ENCODE measurements at places on chromosomes 1 and 21.
A peak's percentile ranks its signal among the peaks of the same experiment; 100 is the strongest.

DNA sequence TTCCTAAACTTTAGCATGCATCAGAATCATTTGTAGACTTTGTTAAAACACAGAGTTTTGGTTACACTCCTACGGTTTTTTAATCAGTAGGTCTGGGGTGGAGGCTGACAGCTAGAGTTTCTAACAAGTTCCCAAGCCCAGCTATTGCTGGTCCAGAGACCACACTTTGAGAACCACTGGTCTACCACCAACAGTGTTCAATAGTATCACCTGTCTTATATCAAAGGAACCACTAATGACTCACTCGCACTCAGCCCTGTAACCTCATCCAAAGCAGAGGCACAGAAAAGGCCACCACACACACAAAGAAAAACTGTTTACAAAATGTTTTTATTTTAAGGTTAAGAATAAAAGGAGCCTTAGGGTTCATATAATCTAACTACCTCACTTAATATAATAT, 68.7 kb downstream of the HIVEP3 start:
- no peak for DNase-seq

- DNase-seq: no peak
These were observed 33.6 kb upstream of the DENND1B start for GRCh38 chr1:197808880-197809279.

GRCh38 chr1:159239551-159240220, 35.0 kb downstream of the ACKR1 start:
- DNase-seq: no peak

DNA sequence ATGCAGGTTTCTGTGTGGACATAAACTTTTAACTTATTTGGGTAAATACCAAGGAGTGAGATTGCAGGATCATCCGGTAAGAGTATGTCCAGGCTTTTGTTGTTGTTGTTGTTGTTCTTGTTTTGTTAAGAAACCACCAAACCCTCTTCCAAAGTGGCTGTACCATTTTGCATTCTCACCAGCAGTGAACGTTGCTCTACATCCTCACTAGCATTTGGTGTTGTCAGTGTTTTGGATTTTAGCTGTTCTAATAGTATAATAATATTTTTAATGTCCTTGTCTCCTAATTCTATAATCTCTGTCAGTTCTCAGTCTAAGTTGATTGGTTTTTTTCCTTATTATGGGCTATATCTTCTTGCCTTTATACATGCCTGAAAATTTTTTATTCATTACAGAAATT, 37.8 kb downstream of the TENT5C start:
- no peak for DNase-seq

- no peak for DNase-seq
These were observed 6.8 kb downstream of the ETV3L start for GRCh38 chr1:157092831-157093230.

DNA sequence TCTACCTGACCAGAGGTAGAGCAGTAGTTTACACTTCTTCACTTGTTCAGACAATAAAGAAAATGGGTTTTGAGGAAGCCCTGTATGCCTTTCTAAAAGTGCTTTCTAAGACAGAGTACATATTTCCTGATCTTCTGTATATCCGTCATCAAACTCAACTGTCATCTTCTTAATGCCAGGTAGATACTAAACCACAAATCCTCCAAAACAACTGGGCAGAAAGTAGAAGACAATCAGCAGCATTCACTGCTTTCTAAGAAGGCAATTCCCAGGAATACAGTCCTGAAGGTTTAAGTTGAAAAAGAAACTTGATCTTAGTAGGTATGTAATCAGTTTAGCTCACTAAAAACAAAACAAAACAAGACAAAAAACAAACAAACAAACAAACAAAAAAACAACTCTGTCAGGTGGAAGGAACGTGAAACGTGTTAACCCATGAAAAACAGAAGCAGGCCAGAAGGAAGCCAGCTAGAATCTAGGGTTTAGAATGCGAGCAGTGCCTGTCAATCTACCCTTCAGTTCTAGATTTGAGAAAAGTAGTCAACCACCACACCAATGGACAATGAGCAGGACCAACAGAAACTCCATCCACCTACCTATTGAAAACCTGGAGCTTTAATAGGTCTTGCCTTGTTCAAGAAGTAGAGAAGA, 59.2 kb downstream of the LEPR start:
- no peak for DNase-seq

- peak; percentile 30 for DNase-seq
These were observed 586 bp upstream of the AGPAT3 start for GRCh38 chr21:43864313-43864961.

GRCh38 chr1:61293197-61293596, 210.8 kb downstream of the NFIA start:
- no peak for DNase-seq

DNA sequence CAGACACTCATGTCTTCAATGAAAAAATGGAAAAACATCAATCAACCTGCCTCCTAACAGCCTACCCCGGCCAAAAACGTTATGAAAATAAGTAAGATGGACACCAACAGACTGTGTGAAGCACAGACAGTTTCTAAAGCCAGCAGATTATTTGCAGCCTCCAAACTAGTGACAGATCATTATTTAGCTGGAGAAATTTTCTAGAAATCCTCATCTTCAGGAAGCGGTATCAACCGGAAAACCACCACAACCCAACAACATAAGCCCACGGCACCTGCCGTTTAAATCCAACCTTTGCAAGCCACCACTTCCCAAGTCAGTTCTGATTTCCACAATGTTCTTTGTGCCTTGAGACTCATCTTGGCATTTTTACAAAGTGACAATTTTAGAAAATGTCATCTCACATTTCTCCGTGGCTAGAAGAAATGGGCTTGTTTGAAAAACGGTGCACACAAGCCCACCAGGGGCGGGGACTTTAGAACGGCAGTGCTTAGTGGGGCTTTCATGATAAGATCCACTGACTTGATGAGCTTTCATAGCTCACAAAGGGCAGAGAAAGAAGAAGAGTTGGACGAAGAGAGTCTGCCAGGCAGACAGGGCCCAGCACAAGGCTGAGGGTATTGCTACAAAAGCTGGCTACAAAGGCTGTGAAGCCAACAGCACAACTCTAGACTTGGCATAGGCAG, 34.5 kb downstream of the LRRC38 start:
- no peak for DNase-seq

DNA sequence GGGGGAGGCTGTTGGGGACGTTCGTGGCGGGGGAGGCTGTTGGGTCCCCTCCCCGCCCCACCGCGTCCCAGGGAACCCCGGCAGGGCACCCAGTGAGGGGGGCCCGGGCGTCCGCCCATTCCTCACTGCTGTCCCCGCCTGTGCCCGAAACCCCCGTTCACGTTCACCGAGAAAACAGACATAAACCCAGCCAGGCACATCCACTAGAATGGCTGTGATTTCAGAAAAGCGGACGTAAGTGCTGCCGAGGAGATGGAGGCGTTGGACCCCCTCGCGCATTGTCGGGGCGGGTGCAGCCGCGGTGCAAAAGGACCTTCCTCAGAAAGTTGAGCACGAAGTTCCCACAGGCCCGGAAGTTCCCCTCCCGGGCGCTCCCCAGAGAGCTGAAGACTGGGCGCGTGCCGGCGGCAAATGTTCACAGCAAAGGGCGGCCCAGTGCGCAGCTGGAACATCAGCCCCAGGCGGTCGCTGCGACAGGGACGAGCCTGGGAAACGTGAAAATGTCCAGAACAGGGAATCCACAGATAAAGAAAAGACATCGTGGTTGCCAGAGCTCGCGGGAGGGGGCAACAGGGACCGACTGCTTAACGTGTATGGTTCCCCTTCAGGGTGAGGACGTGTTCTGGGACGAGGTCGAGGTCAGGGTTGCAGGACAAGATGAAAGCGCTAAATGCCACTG, 18.5 kb upstream of the SAMD11 start:
- DNase-seq: no peak

GRCh38 chr1:14611792-14612191, 13.3 kb downstream of the KAZN start:
- DNase-seq: no peak

- DNase-seq: no peak
These were observed 67.5 kb downstream of the IVNS1ABP start for GRCh38 chr1:185249563-185249962.

GRCh38 chr1:94522304-94522703, 19.3 kb downstream of the F3 start:
- no peak for DNase-seq

GRCh38 chr1:20732071-20732587, 374 bp downstream of the SH2D5 start:
- DNase-seq: peak; percentile 28

DNA sequence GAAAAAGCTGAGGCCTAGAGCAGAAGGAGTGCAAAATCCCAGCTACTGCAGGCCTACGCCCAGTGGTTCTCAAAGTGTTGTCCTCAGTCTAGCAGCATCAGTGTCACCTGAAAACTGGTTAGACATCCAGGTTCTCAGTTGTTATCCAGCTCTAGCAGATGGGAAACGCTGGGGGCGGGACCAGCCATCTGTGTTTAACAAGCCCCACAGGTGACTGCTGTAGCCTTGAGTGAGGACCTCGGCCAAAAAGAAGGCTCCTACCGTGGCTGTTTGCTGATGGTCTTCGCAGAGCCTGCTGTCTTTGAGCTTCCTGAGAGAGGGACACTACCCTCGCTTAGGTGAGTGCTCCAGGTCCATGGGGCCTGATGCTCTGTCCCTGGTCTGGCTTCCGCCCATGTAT, 69.7 kb downstream of the LRRN2 start:
- no peak for DNase-seq

- no peak for DNase-seq
These were observed 49.5 kb upstream of the MRPS6 start for GRCh38 chr21:34023691-34024373.

- no peak for DNase-seq
These were observed 137.3 kb downstream of the PGBD5 start for GRCh38 chr1:230288641-230289349.

- no peak for DNase-seq
These were observed 16.6 kb upstream of the EDEM3 start for GRCh38 chr1:184771190-184771691.

DNA sequence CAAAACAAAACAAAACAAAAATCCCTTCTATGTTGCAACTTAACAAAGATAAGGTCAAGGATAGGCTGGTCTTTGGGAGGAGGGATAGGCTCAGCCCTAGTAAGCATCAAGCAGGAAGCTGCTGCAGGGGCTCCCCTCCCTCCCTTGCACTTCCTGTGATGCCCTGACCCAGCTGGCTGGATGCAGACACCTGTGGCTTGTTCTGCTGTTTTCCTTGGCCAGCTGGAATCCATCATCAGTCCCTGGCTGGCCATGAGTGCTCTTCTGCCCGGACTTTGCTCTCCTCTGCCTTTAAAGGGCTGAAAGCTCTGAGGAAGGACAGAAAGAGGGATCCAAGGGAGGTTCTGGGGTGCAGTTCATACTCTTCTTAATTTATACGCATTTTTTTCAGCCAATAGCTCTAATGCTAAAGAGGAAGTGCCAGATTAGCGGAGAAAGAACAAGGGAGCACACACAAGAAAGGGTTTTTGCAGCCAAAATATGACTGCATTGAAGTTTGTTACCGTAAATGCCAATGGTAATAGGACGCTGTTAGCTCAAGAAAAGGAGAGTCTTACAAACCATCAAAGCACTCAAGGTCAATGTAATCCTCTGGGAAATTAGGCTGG, 19.9 kb upstream of the UBE2U start:
- DNase-seq: no peak

DNA sequence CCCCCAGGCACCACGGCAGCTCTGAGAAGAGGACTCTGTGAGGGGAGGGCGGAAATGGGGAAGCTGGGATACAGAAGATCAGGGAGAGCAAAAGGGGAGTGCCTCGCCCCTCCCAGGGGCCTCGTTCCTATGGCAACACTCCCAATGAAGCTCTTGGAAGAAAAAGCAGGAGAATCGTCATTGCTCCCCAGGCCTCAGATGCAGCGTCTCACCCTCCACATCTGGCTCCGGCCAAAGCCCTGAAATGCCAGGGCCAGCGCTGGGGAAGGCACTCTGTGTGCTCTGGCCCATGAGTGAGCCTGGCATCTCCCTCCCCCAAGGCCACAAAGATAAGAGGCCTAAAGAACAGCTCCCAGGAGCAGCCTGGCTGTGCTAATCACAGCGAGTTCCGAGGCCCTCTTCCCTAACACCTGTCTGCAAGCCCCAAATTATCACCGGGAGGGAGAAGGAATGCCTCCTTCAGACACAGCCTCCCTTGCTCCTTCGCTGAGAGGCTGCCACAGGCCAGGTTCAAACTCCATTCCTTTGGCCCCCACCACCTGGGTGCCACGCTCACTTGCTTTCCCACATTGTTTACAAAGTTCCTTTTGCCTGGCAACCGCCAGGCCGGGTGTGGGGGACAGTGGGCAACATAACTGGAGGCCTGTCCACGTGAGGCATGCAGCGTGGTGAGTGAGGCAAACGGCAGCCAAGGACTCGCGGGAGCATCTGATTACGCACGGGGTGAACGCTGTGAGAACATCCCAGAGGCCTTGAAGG, 27.8 kb downstream of the ECE1 start:
- no peak for DNase-seq

GRCh38 chr21:37862536-37862935, 53.7 kb downstream of the KCNJ6 start:
- DNase-seq: no peak

GRCh38 chr1:109816175-109816811, 52.6 kb upstream of the EPS8L3 start:
- no peak for DNase-seq

DNA sequence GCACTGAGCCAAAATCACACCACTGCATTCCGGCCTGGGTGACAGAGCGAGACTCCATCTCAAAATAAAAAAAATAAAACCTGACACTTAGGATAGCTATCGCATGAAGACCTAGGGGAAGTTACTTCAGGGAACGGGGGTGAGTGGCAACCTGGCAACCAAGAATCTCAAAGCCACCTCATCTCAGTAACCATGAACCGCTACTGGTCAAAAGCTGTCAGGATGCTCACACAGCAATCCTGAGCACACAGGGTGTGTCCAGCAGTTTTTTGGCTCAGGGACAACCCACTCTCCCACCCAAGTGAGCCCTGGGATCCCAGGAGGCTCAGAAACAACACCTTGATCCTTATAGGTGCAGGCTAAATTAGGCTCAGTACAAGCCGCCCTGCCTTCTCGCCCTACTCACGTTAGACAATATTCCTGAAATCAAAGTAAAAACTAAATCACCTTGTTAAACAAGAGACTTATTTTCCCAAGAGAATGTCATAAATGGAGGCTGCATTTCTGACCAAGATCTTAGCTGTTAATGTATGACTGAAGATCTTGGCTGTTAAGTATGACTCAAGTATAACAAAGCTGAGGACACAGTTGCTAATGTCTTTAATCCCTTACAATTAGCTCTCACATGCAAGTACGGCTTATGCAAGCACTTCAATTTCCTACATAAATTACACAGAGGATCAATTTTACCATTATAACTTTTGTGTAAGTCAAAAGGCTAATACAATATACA, 48.3 kb upstream of the NADK start:
- no peak for DNase-seq

- DNase-seq: no peak
These were observed 3.9 kb upstream of the WNT2B start for GRCh38 chr1:112504661-112505399.

- no peak for DNase-seq
These were observed 107.5 kb upstream of the HOOK1 start for GRCh38 chr1:59707178-59707791.

- no peak for DNase-seq
These were observed 15.6 kb downstream of the RPS27 start for GRCh38 chr1:154006136-154006535.

DNA sequence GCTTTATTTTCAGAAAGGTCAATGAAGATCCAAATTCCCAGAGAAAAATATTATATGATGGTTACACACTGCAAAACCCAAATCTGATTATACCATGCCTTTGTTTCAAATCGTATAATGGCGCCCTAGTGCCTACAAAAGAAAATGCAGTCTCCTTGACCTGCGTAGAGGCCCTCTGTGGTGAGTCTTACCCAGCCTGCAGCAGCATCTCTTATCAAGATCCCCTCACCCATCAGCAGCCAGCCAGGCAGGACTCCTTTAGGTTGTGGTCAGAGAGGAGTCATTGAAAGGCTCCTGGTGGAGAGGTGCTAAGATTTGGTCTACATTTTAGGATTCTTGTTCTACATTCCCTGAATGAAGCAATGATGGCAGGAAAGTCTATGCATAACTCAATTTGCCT, 23.7 kb upstream of the DAB1 start:
- no peak for DNase-seq

Data from activated effector memory CD4-positive, alpha-beta T cell treated with Interleukin-2 at 50 U/mL for 16 hours (primary cell).